ENCODE measurements at places on chromosomes 4 and X.

DNA sequence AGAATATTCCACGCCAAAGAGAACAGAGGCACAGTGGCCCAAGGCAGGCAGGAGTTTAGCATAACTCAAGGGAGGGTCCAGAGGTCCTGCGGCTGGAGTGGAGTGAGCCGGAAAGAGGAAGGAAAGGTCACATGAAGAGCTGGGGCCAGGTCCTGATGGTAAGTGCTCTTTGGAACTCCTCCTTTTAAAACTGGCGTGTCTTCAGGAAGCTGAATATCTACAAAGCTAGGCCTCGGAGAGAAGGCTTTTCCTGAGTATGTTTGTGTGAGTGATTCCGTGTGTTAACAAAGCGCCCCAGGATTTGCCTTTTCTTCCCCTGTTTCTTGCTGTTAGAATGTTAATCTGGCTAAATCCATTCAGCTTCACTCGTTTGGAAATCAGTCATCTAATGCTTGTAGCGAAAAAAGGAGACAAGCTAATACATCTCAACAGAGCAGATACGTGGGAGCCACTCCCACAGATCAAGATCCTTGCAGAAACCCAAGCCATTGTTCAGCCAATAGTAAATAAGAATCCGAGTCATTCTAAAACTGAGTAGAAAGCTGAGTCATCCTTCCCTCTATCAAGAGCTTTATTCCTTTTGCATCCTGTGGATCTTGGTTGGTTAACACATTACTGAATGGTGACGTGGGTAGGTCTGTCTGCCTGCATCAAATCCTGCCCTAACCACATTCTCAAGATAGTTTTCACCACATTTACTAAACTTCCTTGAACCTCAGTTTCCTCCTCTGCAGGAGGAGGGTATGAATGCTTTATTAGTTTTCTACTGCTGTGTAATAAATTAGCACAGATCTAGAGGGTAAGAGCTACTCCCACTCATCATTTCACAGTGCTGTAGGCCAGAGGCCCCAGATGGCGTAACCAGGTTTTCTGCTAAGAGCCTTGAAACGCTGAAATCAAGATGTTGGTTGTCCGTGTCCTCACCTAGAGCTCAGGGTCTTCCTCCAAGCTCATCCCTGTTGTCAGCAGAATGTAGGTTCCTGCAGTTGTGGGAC is 43.2 kb upstream of the RBM47 start:
- DNase-seq, result no peak

DNA sequence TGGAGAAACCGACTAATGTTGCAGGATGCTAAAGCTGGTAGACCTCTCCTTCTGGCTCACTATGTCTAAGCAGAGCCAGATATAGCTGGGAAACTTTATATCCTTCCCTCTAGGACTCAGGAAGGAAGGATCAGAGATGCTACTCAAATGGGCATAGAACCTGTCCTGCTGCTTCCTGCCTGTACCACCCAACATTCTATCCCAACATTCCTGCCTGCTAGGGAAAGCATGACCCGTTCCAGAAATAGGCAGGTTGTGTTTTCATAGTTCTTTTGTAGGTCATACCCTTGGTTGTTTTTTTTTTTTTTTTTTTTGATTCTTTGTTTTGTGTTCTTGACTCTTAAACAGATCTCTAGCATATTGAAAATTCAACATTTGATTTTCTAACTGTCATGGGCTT is 5.3 kb downstream of the NPNT start:
- DNase-seq, result no peak

DNA sequence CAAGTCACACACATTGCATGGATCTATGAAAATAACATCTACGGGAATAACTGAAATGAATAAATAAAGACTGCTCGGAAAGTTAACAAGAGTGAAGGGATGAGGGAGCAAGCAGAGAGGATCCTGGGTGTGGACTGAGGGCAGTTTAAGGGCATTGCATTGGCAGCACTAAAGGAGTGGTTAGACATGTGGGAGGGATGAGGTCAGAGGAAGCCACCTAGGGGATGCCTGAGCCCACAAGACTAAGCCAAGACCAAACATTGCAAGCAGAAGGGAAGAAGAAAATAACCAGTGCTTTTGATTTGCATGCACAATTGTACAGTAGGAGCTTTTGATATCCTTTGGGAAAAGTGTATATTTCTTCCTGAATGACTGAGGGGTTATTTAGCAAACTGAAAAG is 106.1 kb downstream of the MSL3 start:
- DNase-seq, result no peak

DNA sequence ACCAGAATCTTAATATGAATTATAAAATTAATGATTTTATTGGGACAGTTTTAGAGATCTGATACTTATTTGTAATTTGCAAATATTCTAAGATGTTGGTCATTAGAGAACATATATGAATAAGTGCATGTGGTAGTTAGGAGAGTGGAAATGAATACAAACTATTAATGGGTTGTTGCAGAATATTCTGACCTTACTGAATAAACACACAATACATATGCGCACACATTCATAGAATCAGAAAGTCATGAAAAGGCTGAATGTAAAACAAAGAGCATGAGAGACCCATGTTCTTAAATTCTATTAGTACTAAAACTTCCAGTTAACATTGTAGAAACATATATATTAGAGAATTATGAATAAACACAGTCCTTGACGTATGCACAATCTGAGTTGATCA is 301.7 kb upstream of the TRAM1L1 start:
- DNase-seq, result no peak

DNA sequence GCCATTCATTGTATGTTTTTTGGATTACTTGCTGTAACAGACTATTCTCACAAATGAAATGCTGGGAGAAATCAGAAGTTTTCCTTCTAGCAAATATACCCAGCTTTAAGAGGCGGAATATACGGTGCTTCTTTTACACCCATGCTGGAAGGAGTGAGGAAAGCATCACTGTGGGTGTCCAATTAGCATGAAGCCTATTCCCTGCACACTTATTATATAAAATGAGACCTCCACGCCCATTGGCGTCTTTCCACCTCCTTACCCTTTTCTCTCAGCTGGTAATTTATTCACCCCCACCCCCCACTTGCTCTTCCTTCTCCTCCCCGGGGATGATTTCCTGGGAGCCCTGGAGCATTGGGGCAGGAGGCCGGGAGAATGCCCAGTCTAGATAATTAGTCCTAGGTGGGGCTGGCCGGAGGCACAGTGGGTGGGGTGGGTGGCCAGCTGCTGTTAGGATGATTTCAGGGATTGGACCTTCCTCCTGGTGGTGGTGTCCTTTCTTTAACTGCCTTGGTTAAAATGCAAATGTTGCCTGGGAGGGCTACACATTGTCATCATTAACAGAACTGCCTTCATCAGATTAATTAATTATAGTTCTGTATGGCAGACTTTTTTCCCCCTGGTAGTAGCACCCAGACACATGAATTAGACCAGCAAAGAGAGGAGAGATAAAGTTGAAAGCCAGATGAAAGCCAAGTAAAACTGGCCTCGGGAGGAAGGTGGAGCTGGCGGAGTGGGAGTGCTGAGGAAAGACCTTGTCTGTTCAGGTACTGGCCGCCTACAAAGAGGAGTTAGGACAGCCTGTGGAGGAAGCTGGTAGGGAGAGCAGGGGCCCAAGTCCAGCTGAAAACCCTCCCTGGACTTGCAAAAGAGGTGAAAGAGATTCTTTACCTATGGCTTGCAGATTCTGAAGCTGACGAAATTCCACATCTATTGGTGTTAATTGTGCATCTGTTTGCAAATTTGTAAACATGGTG is 11.4 kb downstream of the SHROOM2 start:
- no peak for DNase-seq

DNA sequence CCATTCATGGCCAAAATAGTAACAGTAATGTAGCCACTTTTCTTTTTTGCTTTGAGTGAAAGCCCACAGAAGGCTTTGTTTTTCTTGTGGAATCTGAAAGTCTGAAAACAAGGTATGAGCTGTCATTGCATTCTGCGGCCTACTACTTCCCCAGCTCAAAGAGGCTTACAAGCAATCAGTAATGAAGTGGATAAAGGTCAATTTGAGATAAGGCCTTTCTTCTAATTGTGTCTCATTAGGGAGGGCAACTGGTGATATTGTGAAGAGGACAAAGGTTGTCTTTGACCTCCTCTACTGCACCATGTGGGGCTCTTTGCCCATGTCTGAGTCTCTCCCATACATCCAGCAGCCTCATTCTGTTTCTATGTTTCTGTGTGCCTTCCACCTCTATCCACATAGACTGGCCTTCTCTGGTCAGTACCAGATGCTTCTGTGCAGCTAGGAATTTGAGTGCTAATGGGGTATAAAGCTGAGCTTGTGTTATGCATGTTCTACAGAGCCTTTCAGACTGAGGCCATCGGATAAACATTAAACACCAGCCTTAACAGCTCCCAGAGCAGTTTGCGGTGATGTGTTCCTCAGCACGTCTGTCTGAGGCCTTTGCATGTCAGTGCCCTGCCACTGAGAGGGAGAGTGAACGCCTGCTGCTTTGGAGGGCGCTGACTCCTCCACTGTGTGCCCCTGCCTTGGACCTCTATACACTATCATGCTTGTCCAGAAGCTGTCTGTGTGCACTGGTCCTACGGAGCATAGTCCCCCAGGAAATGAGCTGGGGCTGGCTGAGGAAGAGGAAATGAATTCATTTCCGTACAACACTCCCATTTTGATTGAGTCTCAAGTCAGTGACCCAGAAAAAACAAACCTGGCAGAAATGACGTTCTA is 80.2 kb downstream of the SH2D1A start:
- no peak for DNase-seq

DNA sequence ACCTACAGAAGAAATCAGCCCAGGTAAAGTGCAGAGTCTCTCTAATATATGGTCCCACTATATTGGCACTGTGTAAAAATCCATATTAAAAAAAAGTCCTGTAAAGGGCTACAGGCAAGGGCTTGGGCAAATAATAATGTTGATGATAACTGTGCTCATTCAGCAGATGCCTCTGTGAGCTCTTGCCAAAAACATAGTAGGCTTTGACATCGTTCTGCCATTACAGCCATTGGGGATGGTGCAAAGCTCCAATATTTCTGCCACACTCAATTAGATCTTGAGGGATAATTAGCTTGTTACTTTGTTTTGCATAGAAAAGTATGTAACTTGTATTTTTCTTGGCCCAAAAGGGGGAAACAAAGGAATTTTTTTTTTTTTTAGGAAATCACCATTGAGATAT is 645.5 kb upstream of the FAM241A start:
- DNase-seq, result no peak

DNA sequence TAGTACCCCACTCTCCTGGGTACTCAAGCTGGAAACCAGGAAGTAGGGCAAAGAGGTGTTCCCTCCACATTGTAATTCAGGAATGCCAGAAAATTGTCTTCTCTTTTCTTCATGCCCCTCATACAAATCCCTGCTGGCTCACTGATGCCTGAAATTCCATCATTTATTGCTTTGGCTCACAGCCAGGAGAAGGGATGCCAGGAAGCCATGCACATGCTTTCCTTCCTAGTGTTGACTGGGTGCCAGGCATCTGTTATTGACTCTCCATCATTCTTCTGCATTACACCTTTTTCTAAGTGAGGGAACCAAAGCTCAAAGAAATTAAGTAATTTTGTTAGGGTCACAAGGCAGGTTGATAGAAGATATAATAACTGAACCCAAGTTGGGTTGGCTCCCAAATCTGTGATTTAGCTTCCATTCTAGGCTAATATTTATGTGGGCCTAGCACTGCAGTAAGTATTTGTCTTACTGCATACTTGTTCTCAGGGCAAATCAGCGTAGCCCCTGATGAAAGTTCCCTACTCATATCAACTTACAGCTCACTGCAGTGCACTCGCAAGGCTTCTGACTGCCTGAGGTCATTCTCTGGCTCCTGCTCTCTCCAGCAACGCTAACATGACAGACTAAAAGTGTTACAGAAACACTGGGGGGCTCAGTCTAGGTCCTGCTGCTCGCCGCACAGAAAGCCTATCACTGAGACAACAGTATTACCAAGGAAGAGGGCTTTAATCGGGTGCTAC is 89.0 kb downstream of the TRAPPC11 start:
- DNase-seq, result no peak

- DNase-seq, result no peak
Observed at GRCh38 chrX:119826399-119826959, 26.3 kb downstream of the UPF3B start.

DNA sequence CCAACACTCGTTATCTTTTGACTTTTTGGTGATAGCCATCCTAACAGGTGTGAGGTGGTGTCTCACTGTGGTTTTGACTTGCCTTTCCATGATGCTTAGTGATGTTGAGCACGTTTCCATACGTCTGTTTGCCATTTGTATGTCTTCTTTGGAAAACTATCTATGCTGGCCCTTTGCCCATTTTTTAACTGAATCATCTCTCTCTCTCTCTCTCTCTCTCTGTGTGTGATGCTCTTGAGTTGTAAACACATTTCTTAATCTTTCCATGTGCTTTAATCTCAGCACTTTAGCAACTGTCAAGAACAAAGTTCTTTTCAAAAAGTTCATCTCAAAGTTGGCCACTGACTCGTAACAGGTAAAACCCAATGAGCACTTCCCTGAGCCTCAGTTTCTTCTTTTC is 10.5 kb downstream of the SORBS2 start:
- DNase-seq, result no peak

All from stimulated activated CD8-positive, alpha-beta memory T cell treated with anti-CD3 and anti-CD28 coated beads, Interleukin-4, amount 100 ng/mL, for 4 hours (primary cell).